CD4-positive, alpha-beta memory T cell (primary cell): ENCODE measurements at places on chromosomes 1 and 21. TPM values are rescaled to one million over a fixed set of nuclear protein-coding genes. Genes with fewer than 3 reads are reported as not detected.

DNA sequence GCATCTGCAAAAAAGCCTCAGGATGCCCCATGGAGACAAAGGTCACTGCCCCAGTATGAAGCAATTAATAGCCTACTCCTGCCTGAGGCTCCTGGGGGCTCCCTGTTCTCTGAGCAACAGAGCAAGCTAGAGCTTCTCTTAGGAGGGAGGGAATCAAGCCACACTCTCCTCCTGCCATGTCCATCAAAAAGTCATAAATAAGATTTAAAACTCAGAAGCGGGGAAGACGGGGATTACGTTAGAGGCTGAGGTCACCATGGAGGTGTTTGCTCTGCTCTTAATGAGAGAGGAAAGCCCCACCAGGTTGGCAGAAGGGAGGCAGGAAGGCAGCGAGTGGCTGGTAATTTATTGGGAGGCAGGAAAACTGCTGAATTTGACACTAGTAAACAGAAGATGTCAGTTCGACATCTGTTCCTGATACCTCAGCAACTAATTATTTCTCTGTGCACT, 98.4 kb upstream of the TNR start:
- no peak for DNase-seq

- DNase-seq, result no peak
Measured at GRCh38 chr1:33684396-33685179, 179.3 kb upstream of the HMGB4 start.

The RGS21 gene
- total RNA-seq, result not detected

DNA sequence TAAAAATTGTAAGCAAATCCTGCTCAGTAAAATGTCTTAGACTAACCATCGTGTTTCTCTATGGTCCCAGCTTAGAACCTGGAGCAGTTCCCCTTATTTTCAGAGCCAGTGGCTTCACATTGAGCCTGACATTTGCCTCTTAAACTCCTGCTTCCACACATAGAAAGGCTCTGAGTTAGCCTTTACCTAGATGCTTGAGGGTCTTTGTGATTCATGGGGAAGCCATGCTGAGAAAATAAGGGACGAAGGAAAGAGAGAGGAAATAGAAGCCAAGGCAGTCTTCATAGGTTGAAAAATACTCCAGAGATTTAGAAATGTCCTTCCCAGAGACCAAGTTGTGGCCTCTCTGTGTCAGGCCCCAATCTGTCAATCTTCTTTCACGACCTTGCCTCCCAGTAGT, 16.1 kb upstream of the RBBP5 start:
- no peak for DNase-seq

DNA sequence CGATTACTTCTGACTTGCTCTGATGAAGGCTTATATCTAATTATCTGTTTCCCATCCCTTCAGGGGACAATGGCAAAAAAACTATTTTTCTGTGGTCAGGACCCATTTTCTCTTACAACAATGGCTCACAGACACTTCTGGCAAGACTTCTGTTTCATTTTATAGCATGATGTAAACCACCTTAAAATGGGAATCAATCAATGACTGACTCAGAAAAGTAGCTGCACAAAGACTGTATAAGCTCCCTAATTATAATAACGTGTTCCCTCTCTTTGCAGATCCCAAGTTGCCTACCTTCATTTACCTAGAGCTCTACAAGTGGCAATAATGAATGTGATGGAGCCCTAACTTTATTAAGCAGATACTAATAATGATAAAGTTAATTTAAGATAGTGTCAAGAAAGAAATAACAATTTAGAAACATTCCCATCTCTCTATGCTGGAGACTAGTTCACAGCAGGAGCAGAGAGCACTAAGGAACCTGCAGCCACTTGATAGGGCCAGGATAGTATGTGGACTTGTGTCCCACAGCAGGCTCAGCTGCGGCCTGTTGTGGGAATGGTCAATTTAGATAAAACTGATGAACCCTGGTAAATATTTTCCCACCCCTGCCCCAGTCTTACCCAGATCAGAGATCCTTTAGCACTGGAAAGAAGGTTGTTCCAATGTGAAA, 538 bp downstream of the GBP2 start:
- DNase-seq, result no peak

DNA sequence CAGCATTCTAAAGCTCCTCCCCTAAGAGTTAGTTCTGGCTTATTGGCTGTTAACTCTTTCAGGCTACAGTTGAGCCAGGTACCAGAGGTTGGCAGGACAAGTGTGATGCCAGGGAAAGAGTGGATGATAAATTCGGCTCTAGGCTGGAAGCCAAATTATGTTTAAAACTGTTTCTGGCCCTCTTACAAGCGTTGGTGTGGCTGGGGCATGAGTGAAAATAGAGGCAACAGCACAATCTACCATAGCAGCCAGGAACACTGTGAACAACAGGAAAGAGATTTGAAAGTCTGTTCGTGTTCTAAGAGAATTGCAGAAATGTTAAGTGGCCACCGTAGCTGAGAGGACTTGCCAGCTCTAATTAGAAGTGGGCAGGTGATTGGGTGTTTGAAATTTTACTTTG, 84.2 kb downstream of the CDC7 start:
- no peak for DNase-seq

The KCNJ9 gene
- total RNA-seq, result not detected

DNA sequence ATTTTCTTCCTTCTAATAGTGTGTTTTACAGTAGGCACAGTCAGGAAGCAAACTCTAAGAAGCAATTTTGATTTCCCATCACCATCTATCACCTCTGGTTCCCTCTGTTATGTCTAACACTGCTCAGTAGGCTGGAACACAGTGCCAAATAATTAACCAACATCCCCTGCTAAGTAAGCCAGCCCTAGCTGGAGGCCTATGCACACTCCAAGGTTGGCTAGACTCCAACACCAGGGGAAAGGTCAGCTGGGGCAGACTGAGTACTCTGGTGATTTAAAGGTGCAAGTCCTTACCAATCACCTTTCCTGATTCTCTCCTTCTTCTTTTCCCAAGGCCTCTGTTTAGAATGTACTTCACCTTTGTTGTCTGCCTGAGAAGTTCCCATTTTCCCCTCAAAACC, 46.5 kb upstream of the BEND5 start:
- no peak for DNase-seq

The RCSD1 gene
- 124 TPM for total RNA-seq

DNA sequence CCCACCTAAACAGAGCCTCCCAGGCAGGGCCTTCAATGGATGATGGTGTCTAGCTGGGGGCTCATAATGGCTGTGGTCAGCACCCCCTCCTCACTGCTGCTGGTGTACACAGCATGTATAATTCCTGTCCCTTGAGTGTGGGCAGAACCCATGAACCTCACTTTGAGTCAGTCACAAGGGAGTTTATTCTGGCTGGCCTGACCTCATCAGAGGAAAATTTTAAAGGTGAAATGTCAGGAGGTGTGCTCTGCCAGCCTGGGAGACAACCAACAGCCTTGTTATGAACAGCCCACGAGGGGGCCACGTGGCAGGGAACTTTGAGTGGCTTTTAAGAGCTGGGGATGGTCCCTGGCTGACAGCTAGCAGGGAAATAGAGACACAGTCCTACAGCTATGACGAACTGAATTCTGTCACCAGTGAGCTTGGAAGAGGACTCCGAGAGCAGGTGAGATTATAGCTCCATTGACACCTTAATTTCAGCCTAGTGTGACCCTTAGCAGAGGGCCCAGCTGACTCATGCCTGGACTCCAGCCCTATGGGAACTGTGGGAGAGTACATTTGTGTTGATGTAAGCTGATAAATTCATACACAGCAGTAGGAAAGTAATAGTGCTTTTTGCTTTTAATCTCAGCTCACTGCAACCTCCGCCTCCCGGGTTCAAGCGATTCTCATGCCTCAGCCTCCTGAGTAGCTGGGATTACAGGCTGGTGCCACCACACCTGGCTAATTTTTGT, 73.5 kb upstream of the RUNX3 start:
- no peak for DNase-seq

GRCh38 chr1:31706384-31707058, 2.7 kb upstream of the COL16A1 start:
- DNase-seq, result no peak

- no peak for DNase-seq
Measured at GRCh38 chr1:27650539-27651175, 15.7 kb upstream of the FGR start.

DNA sequence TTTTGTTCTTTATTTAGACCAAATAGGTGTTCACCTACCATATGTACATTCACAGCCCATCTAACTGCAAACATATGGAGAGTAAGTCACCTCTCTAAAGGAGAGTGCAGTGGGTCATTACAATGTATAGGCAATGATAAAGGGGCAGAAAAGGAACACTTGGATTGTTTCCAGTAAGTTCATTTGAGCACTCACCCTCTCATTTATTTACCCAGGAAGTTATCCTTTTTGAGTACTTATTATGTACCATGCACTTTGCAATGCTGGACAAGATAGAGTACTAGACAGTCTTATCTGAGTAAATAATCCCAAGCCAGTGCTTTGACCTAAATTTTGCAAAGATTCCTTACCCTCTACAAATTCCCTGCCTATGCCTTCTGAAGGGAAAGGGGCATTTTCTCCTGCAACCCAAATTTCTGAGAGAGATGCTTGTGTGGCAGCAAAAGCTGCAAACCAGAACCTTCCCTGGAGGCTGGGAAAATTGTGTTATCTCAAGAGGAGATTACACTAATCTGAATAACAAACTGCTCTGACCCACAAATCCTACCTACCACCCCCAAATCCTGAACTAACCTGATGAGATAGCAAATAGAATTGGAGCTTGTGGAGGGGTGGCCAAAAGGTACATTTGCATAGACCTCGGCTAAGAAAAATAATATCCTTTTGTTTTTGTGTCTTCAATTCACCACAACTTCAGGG, 18.6 kb upstream of the RGS8 start:
- DNase-seq, result no peak

DNA sequence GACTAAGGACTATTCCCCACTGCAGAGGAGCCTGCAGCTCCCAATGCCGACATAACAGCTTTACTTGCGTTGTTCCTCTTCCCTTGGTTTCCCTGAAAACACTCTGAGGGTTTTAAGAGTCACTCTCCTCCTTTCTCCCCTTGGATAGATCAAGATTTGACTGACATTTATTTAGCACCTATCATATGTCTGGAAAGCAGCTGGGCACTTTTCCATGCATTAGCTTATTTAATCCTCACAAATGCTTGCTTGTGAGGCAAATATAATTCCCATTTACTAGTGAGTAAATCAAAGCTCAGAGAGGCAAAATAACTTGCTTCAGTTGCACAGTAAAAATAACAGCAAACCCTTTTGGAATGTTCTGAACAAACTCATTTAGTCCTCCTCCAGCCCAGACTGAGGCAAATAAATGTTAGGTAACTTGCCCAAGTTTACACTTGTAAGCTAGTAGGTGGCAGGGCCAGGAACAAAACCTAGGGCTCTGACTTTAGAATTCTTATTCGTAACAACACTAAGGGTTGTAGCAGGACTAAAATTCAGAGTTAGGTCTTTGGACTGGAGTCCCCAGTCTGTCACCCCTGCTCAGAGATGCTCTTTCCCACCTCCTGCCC, 81.4 kb downstream of the KCND3 start:
- no peak for DNase-seq

GRCh38 chr21:26528882-26529281, 44.2 kb downstream of the CYYR1 start:
- no peak for DNase-seq

GRCh38 chr1:115837740-115838421, 3.0 kb downstream of the NHLH2 start:
- no peak for DNase-seq

- DNase-seq, result no peak
Measured at GRCh38 chr1:162872981-162873380, 12.0 kb upstream of the CCDC190 start.

The PTGFR gene
- total RNA-seq, result not detected

- no peak for DNase-seq
Measured at GRCh38 chr1:18632218-18632588, 1.6 kb downstream of the PAX7 start.

The BRINP3 gene
- not detected for total RNA-seq

The SLC25A33 gene
- 3.1 TPM for total RNA-seq

DNA sequence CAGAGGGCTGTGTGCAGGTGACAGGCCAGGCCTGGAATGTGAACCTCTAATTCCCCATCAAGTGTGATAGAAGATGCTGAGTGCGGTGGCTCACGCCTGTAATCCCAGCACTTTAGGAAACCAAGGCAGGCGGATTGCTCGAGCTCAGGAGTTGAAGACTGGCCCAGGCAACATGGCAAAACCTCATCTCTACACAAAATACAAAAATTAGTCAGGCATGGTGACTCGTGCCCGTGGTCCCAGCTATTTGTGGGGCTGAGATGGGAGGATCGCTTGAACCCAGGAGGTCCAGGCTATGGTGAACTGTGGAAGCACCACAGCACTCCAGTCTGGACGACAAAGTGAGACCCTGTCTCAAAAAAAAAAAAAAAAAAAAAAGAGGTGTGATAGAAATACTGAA, 40.1 kb upstream of the PUM1 start:
- no peak for DNase-seq

GRCh38 chr1:145828367-145829026, 4.5 kb downstream of the POLR3C start:
- DNase-seq, result no peak

- DNase-seq, result no peak
Measured at GRCh38 chr1:117271959-117272358, 61.2 kb upstream of the VTCN1 start.

The LCE1F gene
- not detected for total RNA-seq

- DNase-seq, result no peak
Measured at GRCh38 chr1:217892750-217893149, 261.6 kb downstream of the SPATA17 start.

The CA6 gene
- not detected for total RNA-seq

DNA sequence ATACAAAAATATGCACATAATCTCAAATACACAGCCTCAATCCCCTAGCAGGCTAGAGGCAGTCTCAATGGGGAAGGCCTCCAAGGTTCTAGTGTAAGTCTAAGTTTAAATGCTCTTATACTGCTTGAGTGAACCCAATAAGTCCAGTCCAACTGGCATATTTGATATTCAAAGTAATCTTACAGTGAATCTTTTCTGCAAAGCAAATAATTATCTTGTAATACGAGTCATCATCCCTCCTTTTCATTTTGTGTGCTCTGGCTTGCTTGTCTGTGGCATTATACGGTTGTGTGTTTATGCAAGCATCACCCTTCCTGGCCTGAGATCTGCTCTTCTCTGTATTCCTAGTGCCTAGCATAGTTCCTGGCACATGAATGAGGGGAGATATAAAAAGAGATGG, 166.9 kb upstream of the HMGB4 start:
- DNase-seq, result no peak

GRCh38 chr1:248670003-248670402, 14.7 kb upstream of the OR2T27 start:
- DNase-seq, result no peak

The ARHGAP29 gene
- not detected for total RNA-seq

- DNase-seq, result no peak
Measured at GRCh38 chr1:240126821-240127220, 35.1 kb downstream of the FMN2 start.

The KCND3 gene
- total RNA-seq, result not detected

The RXRG gene
- not detected for total RNA-seq

The GPATCH3 gene
- 26.7 TPM for total RNA-seq

- DNase-seq, result no peak
Measured at GRCh38 chr1:202689493-202690342, 20.5 kb downstream of the SYT2 start.

DNA sequence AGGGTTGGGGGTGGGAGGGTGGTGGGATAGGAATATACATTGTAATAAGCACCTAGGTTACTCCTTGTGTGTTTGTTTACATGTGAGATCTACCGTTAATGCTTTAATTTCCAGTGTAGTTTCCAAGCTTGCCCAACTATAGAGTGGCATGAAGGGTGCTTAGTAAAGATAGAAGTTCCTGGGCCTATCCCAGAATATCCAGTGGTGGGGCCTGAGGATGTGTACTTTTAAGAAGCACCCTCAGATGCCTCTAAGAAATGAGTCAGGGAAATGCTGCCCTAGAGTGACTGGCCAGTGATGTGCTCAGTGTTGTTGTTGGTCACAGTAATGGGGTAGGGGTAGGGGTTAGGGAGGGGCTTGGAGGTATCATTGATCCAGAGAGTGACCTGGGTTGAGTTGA, 141.3 kb downstream of the TSEN15 start:
- DNase-seq, result no peak
